DMS 273 treated with DMSO at 0.1 percent for 48 hours (cell line): ENCODE measurements at places on chromosomes 1 and 21.

GRCh38 chr1:21620496-21620895 lies 48.7 kb downstream of the RAP1GAP start:
- no peak for DNase-seq

- DNase-seq: no peak
Observed at GRCh38 chr1:6001992-6002576, 9.9 kb upstream of the NPHP4 start.

GRCh38 chr1:58200437-58200836 lies 346.1 kb downstream of the OMA1 start:
- no peak for DNase-seq

DNA sequence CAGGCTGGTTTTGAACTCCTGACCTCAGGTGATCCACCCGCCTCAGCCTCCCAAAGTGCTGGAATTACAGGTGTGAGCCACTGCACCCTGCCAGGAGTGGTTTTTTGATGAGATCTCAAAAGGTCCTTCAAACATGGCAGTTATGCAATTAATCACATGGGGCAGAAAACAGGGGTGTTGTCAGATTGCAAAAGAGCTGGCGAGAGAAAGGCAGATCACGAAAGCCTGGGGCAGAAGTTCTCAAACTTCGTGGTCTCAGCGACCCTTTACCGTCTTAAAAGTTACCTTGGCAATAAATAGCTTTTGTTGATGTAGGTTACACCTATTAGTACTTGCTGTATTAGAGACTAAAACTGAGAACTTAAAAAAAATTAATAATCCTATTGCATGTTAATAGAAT lies 16.1 kb downstream of the CNR2 start:
- DNase-seq: no peak

GRCh38 chr1:85148524-85149250 lies 52.1 kb downstream of the SYDE2 start:
- DNase-seq: no peak

DNA sequence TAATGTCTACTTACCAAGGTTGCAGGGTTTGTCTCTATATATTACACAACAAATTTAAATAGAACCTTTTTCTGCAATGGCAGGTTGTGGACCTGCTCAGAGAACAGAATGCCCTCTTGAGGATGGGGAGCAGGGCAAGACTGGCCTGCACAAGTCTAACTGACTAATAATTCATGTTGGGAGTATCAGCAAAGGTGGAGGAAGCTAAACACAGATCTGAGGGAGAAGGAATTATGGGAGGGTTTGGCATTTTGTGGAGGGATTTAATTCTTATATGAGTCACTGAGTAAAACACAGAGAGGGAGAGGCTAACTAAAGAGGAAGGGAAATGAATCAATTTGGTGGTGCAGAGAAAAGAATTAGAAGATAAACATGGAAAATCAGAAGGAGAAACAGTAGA lies 40.0 kb downstream of the CLDN17 start:
- no peak for DNase-seq

DNA sequence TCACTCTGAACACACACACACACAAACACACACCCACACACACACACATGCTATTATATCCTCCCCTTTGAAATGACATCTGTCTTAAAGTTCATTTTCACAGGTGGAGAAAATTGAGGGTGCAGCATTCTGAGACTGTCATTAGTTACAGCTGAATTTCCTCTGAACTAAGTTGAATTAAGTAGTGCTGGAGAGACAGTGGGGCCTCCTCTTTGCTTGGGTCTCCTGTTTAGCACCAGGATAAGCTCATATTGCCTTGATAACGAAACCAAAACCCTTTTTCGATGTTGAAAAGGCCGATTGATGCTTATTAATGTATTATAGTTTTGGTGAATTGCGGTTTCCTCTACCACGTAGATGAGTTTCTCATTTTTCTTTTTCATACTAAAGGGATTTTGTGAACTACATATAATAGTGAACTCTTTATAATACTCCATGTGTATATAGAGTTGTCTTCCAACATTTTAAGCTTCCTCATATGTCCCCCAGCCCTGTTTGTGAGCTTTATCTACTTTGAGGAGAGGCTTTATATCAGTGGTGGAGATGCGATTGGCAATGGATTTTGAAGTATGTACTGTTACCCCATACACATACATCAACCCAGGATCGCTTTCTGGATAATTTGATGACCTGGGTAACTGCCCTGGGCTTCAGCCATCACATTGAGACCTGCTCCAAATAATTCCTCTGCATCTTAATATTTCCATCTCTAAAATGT lies 17.4 kb downstream of the DYNLT5 start:
- no peak for DNase-seq

DNA sequence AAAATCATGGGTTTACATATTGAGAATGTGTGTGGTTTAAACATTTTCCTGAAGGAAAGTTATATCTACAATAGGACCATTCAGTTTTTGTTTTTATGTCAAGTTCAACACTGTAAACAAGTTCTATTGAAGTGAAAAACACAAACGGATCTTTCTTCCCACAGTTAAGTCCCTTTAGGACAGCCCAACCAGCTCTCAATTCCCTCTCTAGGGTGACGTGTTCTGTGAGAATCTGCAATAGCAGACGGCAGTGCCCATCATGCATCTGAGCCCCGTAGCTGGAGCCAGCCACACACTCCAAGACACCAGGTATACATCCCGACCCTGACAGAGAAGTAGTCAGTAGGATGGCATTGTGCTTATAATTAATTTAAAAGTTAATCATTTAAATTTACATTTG lies 26.3 kb upstream of the IVNS1ABP start:
- DNase-seq: no peak

- no peak for DNase-seq
Observed at GRCh38 chr21:29991624-29992023, 51.8 kb upstream of the GRIK1 start.

GRCh38 chr1:162663086-162663485 lies 30.8 kb downstream of the DDR2 start:
- no peak for DNase-seq

DNA sequence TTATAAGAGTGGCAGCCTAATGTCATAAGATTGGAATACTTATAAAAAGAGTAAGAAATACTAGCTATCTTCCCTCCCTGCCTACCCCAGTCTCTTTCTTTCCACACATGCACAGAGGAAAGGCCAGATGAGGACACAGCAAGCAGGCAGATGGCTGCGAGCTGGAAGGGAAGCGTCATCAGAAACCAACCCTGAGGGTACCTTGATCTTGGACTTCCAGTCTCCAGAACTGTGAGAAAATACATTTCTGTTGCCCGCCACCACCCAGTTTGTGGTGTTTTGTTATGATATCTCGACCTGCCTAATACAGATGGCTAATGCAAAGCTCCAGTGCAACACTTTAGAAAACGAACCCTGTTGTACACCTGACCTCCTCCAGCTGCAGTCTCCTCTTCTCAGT lies 2.3 kb upstream of the OR2C3 start:
- no peak for DNase-seq

GRCh38 chr1:248388426-248388825 lies 12.9 kb downstream of the OR2T6 start:
- no peak for DNase-seq
